ENCODE measurements at places on chromosomes 5 and 9. TPM values are rescaled to one million over a fixed set of nuclear protein-coding genes. Genes with fewer than 3 reads are reported as not detected.

DNA sequence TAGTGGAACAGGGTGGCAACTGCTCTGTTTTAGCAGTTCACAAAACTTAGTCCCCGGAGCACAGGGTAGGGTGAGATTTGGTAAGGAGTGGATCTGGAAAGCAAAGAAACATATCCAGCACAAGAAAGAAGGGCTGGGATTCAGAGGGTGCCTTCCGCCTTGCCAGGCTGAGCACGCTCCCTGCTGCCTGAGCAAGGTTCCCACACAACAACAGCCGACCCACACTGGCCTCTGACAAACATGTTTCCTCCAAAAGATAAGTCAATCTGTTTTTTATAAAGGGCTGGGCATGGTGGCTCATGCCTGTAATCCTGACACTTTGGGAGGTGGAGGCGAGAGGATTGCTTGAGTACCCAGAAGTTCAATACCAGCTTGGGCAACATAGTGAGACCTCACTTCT, 45.8 kb downstream of the RAB3C start:
- no peak for DNase-seq

DNA sequence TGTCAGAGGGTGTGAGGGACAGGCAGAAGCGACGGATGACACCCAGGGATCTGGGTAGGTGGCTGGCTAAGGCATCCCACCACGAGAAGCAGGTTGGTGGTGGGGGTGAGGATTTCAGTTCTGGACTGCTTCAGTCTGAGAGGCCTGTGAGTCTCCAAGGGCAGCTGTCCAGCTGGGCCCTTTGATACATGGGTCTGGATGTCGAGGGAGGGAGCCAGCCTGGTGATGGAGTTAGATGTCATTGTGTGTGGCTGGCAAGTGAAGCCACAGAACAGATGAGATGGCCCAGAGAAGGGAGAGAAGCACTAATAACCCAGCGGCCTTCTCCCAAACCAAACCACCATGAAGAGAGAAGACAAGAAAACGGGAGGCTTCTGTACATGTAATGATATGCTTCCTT, 11.1 kb downstream of the MED27 start:
- DNase-seq = no peak

DNA sequence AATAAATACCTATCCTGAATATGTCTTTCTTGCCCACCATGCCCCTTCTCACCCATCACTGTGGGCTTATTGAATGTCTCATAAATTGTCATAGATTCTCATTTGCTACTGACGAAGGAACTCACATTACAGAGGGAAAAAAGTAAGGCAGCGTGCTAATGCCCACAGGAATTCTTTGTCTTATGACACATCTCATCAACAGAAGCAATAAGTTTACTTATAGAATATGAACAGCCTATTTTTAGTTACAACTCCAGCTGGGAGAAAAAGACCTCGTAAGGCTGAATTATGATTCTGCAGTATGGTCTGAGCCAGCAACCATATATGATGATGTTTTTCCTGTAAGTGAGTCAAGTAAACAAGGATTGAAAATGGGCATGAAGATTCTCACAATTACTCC, 22.4 kb upstream of the ATG10 start:
- DNase-seq = no peak

DNA sequence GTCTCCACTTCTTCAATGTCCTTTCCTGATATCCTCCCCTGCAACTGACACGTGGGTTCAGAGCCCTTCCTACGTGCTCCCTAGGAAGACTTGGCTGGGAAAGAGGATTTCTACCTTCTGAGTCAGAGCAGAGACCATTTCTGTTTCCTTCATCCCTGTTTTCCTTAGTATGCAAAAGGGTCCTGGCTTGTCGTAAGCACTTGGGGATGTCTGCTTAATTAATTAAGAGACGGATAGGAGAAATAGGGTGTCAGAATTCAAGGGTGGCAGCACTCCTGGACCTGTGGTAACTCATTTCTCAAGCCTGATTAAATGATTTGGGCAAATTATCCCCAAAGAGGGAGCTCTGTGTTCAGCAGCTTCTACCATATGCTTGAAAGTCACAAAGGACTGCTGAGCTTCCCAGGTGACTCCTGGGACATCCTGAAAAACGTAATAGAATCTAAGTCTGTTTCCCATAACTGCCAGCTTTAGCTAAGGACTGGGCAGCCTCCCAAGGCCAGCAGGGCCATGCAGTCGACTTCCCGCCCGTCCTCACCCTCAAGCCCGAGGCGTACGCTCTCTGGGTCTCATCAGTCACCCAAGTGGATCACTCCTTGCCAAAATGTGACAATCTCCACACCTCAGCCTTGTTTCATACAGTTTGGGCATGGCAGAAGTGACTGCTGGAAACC, 20.5 kb downstream of the ABCA1 start:
- DNase-seq = no peak

DNA sequence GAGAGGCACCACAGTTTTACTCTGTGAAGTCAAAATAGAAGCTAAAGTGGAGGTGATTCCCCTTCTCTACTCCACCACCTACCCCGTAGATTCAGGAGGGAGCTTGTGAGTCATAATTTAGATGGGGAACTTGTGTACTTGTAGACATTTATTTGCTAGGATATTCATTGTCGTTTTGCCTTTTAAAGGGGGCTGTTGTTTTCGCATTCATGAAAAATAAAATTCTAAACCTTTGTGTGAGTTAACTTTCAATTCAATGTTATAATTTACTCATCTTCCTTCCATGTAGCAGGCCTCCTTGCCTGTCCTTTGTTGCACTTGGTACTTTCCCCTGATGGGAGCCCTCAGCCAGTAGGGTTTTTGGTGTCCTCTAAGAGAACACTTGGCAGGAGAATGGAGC, 22.0 kb downstream of the SECISBP2 start:
- no peak for DNase-seq

DNA sequence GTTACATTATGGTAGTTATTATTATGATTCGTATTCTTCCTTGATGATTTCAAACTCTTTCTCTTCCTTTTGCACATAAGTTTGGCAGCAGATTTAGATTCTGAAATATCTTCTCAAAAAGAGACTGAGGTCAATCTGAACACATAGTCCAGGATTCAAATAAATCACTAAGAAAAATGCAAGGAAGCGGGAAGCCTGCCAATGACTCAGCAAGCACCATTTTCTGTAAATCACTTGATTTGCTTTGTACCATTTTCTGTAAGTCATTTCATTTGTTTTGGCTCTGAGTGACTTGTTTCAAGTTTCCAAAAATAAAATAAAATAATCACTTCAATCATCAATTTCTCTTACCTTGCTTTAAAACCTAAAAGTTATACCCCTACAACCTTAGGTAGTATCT, 24.6 kb upstream of the GLIS3 start:
- DNase-seq = no peak

GRCh38 chr5:116340799-116341198, 233.8 kb downstream of the SEMA6A start:
- no peak for DNase-seq

DNA sequence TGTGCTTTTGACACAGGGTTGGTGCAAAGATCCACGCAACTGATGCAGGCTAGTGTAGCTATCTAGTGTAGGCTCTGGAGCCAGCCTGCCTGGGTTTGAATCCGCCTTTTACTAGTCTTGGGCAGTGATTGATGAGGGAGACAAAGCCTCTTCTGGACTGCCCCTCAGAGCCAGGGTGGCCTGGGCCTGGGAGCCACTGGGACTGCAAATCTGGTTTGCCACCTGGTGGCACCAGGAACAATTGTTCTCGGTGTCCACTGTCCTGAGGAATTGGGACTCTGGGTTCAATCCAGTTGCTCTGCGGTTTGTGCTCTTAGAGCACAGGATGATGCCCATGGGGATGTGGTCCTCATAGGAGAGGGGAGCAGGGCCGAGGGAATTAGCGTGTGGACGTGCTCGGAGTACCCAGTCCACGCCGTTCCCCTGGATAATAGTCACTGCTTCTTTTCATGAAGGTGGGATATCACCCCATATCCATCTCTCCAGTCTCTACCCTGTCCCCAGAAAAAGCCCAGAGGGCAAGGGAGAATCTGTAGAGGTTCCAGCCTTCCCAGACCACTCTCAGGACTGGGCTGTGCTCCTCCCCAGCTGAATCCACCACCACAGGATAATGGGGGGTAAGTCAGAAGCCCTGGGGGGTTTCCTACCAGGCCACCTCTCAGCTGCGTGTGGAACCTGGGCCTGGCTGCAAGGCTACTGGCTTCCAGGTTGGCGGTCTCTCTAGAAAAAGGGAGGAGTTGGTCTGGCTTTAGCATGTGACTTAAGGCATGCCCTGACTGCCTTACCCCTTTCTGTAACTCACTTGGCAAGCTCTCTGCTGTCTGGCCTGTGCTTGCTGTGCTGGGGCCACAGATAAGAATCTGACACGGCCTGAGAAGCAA, 1.9 kb downstream of the B4GALT7 start:
- DNase-seq = peak; percentile 59

DNA sequence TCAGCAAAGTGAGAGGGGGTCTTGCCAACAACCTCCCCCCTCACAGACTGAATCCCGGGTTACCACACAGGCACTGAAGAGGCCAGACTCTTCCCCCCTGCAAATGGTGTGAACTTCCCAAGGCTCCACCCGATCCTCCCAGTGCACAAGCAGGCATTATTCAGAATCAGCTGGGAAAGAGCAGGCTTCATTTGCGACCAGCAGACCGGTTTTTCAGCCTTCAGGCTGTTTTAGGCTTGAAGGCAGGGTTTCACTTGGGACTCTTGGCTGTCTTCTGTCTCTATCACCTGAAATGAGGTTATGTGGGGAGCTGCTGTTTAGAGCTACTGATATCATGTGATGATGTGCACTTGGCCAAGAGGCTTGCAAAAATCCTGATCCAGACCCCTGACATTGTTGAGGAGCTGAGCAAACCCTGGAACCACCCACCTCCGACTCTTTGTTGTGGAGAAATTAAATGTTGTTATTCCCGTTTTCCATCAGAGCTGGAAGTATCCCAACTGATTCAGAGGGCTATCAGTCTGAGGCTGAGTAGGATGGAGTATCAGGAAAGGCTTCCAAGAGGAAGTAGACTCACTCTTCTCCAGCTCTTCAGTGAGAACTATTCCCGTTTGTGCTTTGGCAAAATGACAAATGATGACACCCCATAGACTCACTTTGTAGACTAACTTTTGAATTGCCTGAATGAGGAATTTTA, 63.3 kb upstream of the ZFR start:
- DNase-seq = no peak

- no peak for DNase-seq
Observed at GRCh38 chr5:126561908-126562307, 33.1 kb downstream of the ALDH7A1 start.

The MEGF10 gene
- total RNA-seq = 0.58 TPM

The GCNT1 gene
- total RNA-seq = 15.3 TPM

The MTX3 gene
- 13.0 TPM for total RNA-seq
